IPS DF 6.9 (cell line): ENCODE measurements at places on chromosomes 7 and 10.

GRCh38 chr7:55537458-55537990 lies 34.8 kb downstream of the VOPP1 start:
- no peak overlapping the region for H3K27ac ChIP-seq
- no peak for DNase-seq
- H3K4me1 ChIP-seq = peaks cover 13% of the 10 kb centered on the region
- H3K4me3 ChIP-seq = no peak overlapping the region
- no peaks in the 10 kb centered on the region for H3K27me3 ChIP-seq

DNA sequence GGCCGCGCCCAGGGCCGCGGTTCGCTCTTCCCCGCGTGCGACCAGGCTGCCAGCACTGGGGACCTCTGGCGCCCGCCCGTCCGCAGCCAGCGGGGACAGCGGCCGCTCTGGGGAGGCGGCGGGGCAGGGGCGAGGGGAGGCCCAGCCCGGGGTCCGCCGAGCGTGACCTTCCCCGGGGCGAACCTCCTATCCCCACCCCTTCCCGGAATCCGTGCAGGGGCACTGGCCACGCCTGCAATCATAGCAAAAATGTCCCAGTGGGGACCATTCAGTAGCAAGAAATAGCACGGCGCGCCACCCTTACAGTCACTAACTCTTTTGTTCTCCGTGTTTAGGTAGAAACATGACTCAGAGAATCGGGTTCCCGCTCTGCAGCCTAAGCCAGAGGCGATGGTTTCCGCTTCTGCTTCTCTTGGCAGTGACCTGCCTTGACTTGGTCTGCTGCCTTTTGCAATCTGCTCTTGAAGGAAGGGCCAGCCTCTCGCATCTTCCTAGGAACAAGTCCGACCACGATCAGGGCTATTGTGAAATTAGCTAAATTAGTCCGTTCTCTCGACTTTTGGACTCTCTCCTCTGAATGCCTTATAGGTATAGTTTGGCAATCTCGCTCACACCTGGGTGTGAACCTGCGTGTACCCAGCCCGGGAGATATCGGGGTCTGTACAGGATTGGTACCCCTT lies 79.3 kb upstream of the ACBD5 start:
- H3K27me3 ChIP-seq = no peaks in the 10 kb centered on the region
- no peaks in the 10 kb centered on the region for H3K36me3 ChIP-seq
- no peak overlapping the region for H3K27ac ChIP-seq
- H3K4me3 ChIP-seq = peak overlapping the region; percentile 45; the same call in 1 of the 2 replicates
- no peak for DNase-seq
- H3K4me1 ChIP-seq = no peaks in the 10 kb centered on the region

DNA sequence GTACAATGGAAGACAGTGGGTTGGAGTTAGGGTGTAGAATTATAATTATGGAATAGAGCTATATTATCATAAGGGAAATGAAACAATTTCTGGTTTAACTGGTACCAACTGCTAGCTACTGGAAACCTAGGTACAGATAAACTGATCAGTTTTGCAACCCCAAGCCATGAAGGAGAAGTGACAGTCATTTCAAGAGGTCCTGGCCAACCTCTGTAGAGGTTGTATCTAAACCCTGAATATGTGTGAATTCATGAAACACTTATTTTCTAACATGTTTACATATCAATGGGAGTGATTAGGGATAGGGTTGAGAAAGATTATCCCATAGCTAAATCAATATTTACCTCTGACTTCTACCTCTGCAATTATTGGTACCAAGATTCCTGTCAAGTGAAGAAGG lies 29.9 kb upstream of the CC2D2B start:
- no peaks in the 10 kb centered on the region for H3K4me1 ChIP-seq
- H3K36me3 ChIP-seq = no peaks in the 10 kb centered on the region; the same call in 1 of the 2 replicates
- H3K4me3 ChIP-seq = no peak overlapping the region
- no peaks in the 10 kb centered on the region for H3K27me3 ChIP-seq

DNA sequence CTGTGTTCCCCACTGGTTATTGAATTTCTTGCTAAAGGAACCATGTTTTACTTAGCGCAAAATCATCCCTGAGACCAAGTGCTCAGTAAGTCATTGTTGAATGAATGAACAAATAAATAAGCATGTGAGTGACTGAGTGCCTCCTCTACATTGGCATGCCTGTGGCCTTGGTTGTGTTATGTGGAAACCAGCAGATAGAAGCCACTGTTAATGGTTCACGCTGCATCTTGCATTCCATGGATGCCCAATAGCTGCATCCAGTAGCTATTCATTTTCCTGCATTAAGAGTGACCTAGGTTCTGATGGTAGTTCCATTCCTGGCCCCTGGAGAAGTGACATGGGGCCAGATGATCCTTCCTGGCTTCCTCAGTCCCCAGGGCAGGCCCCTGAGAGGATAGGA lies 113.3 kb upstream of the BMPER start:
- H3K36me3 ChIP-seq = no peaks in the 10 kb centered on the region
- DNase-seq = no peak
- no peaks in the 10 kb centered on the region for H3K27me3 ChIP-seq
- H3K4me1 ChIP-seq = 0 out of 2 replicates have a peak, but pooled peaks cover 2% of the 10 kb centered on the region
- H3K27ac ChIP-seq = no peak overlapping the region

- H3K36me3 ChIP-seq = no peaks in the 10 kb centered on the region
- no peaks in the 10 kb centered on the region for H3K4me1 ChIP-seq
- DNase-seq = no peak
- no peak overlapping the region for H3K27ac ChIP-seq
These were observed 56.3 kb upstream of the ABCB5 start for GRCh38 chr7:20558963-20559716.

DNA sequence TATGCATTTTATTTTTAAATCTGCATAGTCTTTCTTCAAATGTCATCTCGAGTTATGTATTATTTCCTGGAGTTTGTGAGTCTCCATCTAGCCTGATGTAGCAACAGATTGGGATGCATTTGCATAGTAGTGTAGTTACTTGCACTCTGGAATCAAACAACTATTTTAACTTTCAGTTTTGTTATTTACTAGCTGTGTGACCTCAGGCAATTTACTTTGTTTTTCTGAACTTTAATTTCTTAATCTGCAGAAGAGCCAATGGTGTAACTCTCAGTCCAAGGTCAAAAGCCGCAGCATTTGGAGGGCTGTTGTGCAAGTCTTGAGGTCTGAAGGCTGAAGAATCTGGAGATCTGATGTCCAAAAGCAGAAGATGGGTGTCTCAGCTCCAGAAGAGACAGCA lies 175.8 kb upstream of the SORCS1 start:
- no peaks in the 10 kb centered on the region for H3K36me3 ChIP-seq
- no peaks in the 10 kb centered on the region for H3K4me1 ChIP-seq
- H3K27me3 ChIP-seq = no peaks in the 10 kb centered on the region
- no peak overlapping the region for H3K27ac ChIP-seq
- DNase-seq = no peak

GRCh38 chr10:44282626-44283300 lies 102.1 kb downstream of the CXCL12 start:
- H3K36me3 ChIP-seq = no peaks in the 10 kb centered on the region
- 0 out of 2 replicates have a peak, but pooled peaks cover 1% of the 10 kb centered on the region for H3K4me1 ChIP-seq
- H3K4me3 ChIP-seq = no peak overlapping the region
- no peaks in the 10 kb centered on the region for H3K27me3 ChIP-seq
- no peak overlapping the region for H3K27ac ChIP-seq
